ENCODE measurements at places on chromosomes 3 and 15.

GRCh38 chr3:13346481-13347389, 73.4 kb downstream of the NUP210 start:
- DNase-seq: peak; percentile 73

DNA sequence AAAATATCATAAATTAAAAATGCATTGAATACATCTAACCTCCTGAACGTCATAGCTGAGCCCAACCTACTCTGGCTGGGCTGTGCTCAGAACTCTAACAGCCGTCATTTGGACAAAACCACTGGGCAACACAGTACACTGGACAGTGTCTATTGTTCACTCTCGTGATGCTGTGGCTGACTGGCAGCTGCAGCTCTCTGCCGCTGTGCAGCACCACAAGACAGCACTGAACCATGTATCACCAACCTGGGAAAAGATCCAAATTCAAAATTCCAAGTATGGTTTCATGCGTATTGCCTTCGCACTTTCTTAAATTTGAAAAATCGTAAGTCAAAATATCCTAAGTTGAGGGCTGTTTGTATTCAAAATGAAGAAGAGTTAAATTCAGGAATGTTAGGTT, 145.1 kb upstream of the CNTN4 start:
- no peak for DNase-seq

DNA sequence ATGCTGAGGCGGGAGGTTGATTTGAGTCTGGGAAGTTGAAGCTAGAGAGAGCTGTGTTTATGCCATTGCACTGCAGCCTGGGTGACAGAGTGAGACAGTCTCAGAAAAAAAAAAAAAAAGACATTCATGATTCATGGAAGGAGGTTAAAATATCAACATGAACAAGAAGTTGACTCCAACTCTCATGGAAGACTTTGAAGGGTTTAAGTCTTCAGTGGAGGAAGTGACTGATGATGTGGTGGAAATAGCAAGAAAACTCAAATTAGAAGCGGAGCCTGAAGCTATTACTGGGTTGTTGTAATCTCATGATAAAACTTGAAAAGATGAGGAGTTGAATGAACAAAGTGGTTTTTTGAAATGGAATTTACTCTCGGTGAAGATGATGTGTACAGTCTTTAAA, 491.8 kb downstream of the SQOR start:
- DNase-seq: no peak

DNA sequence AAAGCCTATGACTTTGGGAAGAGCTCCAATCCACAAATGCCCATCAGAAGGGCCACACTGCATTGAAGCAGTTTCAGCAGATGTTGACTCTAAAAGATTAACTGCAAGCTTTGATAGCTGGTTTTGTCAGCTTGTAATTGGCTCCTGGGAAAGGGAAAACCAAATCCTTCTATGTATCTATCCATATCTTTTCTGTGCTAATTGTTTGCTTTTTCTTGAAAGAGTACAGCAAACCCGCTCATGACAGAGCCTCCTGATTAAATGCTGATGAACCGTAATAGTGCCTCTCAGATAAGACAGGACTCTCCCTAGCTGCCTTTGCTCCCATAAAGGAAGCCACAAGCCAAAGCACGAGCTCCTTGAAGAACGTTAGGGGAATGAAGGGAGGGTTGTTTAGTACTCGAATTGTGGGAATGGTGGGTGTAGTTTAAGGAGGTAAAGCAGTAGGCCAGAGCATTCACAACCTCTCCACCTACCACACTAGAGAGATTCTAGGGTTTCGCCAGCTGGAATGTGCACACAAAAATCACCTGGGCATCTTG, 33.6 kb upstream of the LRIG1 start:
- DNase-seq: no peak

GRCh38 chr3:14518893-14519292, 21.2 kb downstream of the GRIP2 start:
- no peak for DNase-seq

DNA sequence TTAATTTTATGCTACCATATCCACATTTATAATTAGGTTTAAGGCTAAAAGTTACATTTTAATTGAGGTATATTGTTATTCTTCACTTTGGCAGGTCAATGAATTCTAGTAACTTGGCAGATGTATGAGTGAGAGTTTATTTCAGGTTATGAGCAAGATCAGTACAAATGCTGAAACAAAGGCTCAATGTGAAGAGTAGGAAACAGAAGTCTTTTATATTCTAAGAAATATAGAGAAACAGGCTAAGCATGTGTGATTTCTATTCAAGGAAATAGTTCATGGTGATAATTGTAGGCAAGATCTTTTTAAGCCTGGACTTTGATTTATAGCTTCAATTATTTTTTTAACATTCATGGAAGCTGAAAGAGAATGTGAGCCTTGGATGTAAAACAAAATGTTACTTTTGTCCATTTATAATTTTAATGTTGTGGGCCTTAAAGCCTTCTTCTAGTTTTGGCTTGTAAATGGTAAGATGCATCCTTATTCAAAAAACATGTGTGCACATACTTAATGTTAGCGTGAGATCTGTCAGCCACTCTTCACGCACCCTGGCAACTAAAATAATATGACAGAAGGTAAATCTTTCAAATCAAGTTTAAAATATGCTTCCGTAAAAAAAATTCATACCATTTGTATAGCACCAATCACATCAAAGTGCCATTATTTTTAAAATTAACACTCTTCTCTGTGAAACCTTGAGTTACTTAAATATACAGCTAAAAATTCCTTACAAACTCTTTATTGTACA, 22.8 kb upstream of the OSTN start:
- DNase-seq: no peak

DNA sequence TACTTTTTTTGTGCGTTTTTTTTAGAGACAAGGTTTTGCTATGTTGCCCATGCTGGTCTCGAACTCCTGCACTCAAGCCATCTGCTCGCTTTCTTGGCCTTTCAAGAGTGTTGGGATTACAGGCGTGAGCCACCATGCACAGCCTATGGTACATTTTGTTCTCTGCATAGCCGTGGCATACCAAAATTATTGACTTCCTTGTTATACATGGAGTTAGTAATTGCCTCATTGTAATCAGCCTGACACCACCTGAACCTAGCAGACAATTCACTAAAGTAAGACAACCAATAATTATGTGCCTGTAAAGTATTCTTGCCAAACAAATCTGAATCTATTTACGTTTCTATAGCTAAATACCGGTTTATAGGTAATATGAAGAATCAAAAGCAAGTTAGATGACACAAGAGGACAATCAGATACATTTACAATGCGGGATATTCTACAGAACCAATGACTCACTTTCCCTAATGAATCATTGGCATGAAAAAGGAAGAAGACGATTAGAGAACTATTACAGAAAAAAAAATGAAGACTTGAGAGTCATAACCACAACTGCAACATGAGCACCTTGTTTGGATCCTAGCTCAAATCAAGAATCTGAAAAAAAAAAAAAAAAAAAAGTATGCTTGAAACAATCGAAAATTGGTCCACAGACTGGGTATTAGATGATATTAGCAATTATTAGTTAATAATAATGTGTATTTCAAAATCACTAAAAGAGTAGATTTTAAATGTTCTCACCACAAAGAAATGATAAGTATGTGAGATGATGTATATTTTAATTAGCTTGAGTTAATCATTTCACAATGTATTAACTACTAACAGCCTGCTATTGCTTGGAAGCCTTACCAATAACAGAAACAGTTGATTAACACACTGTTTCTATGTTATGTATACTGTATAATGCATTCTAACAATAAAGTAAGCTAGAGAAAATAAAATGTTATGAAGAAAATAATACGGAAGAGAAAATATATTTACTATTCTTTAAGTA, 7.1 kb downstream of the GUCA1C start:
- DNase-seq: no peak

- no peak for DNase-seq
Observed at GRCh38 chr15:41775651-41776050, 1.4 kb downstream of the MAPKBP1 start.

DNA sequence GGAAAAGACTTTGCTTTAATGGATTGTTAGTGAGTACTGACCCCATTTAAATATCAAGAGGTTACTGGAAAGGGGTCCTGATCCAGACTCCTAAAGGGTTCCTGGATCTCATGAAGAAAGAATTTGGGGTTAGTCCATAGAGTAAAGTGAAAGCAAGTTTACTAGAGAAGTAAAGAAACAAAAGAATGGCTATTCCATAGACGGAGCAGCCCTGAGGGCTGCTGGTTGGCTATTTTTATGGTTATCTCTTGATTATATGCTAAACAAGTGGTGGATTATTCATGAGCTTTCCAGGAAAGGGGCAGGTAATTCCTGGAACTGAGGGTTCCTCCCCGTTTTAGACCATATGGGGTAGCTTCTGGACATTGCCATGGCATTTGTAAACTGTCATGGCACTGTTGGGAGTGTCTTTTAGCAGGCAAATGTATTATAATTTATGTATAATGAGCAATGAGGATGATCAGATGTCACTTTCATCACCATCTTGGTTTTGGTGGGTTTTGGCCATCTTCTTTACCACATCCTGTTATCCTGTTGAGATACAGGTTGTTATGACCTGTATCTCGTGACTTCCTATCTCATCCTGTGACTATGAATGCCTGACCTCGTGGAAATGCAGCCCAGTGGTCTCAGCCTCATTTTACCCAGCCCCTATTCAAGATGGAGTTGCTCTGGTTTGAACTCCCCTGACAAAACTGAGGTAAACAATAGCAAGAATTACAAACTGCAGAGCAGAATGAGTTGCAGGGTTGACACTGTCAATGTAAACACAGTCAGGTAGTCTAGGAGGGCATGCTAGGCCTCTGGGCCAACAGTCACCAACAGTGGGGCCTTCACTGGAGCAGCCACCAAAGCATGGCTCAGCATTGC, 10.3 kb upstream of the GPR160 start:
- DNase-seq: peak; percentile 40

- no peak for DNase-seq
Observed at GRCh38 chr3:68915973-68916372, 16.4 kb downstream of the TAFA4 start.

DNA sequence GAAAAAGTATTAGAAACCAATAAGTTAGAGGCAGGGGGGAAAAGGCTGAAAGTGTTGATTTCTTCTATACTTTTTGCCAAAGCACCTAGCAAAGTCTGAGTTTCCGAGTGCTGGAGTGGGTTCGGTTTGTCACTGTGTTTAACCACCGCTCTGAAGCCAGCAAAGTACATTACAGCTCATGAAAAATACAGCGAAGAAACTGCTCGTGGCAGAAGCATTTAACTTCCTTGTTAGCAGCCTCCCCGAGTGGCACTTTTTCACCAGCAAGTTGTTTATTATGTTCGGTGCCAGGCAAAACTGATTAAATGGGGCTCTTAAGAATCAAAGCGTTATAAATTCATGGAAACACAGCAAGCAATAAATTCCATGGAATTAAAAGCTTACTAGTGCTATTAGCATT, 313.6 kb downstream of the FOXP1 start:
- no peak for DNase-seq

DNA sequence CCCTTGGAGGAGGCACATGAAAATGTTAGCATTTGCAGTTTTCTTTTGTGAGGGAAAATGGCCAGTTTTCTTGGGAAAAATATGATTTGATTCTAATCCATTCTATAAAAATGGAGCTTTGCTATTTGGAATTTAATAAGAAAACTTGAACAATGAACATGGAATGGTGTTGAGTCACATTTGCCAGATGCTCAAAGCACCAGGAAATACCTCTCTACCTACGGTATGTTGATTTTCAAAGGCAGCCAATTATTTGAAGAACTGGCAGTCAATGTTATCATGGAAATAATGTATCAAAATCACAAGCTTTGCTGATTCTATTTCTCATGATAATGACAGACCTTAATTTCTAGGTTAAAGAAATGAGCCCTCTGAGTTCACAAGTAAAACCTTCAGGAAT, 14.9 kb downstream of the NME9 start:
- DNase-seq: no peak

GRCh38 chr3:150826466-150827282, 63.7 kb upstream of the SIAH2 start:
- no peak for DNase-seq

GRCh38 chr3:148021381-148021780, 612.2 kb downstream of the ZIC1 start:
- no peak for DNase-seq
